ENCODE measurements at places on chromosomes 7 and 10.

DNA sequence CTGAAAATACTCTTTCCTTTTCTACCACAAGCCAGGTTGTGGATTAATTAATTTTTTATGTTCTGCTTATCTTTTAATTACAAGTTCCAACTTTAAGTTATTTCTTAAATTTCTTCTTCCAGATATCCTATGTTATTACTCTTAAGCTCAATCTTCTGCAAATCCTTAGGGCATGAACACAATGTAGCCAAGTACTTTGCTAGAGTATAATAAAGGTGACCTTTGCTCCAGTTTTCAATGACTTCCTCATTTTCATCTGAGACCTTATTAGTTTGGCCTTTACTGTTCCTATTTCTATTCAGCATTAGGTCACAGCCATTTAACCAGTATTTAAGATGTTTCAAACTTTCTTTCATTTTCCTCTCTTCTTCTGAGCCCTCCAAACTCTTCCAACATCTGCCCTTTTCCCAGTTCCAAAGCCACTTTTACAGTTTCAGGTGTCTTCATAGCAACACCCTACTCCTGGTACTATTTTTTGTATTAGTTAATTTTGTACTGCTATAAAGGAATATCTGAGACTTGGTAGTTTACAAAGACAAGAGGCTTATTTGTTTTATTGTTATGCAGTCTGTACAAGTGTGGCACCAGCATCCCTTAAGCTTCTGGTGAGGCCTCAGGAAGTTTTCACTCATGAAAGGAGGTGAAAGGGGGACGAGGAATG is 886.2 kb upstream of the GHITM start:
- DNase-seq: no peak

- no peak for DNase-seq
Observed at GRCh38 chr10:119940487-119940886, 48.0 kb downstream of the SEC23IP start.

DNA sequence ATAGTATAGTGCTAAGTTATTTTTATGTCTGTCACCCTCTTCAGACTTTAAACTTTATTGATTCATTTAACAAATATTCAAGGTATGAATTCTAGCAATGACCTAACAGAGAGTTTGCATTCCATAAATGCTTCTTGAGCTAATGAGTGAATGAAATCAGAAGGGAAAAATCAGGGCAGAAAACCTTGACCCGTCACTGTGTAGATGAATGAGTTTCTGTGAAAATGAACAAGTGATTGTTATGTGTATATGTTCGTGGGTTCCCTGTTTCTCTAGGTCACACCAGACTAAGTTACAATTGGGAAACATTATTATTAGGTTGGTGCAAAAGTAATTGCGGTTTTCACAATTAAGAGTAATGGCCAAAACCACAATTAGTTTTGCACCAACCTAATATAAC is 30.1 kb downstream of the APBB1IP start:
- no peak for DNase-seq

DNA sequence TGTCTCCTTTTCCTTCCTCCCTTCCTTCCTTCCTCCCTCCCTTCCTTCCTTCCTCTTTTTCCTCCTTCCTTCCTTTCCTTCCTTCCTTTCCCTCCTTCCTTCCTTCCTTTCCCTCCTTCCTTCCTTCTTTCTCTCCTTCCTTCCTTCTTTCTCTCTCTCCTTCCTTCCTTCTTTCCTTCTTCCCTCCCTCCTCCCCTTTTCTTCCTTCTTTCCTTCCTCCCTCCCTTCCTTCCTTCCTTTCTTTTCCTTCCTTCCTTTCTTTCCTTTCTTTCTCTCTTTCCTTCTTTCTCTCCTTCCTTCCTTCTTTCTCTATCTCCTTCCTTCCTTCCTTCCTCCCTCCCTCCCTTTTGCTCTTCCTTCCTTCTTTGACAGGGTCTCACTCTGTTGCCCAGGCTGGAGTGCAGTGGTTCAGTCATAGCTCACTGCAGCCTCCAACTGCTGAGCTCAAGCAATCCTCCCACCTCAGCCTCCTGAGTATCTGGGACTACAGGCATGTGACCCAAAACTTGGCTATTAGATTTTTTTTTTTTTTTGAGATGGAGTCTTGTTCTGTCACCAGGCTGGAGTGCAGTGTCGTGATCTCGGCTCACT is 15.9 kb upstream of the CYTH3 start:
- DNase-seq: no peak

GRCh38 chr7:21642422-21642821 is 99.6 kb downstream of the DNAH11 start:
- no peak for DNase-seq

- DNase-seq: no peak
Observed at GRCh38 chr10:60955957-60956425, 12.0 kb upstream of the RHOBTB1 start.

DNA sequence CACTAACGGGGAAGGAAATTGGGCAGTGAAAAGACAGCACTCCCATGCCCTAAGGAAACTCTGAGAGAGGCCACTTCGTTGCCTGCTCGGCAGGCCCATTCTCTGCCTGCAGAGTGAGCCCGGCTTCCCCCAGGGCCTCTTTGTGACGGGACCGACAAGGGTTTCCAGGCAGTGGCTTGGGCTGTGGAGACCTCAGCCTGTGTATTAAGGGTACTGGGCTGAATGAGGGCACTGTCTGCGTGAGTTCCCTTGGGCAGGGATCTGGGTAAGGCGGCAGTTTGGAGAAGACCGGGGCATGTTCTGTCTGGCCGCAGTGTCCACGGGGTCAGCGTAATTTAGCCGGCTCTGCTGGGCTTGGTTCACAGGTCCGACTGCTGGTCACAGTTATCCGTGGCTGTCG is 237.2 kb downstream of the MGMT start:
- no peak for DNase-seq
